Stimulated activated CD4-positive, alpha-beta T cell treated with anti-CD3 and anti-CD28 coated beads, TNF-alpha, amount 100 ng/mL, for 48 hours (primary cell): ENCODE measurements at places on chromosomes 1 and 21.

DNA sequence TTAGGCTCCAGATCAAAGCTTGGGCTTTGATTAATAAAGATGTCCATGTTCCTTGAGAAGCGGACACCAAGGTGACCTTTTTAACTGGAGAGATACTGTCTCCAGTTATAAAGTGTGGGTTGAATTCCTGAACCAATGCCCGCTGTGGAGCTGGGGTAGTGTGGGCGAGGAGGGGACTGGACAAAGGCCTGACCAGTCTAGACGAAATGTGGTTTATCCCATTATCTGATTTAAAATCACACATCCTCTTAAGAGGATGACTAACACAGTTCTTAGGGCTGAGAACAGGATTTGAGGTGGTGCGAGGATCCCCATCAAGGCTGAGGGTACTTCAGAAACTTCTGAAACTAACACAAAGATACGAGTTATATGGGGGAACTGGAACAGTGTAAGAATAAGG, 84.5 kb upstream of the GCLM start:
- DNase-seq: no peak

DNA sequence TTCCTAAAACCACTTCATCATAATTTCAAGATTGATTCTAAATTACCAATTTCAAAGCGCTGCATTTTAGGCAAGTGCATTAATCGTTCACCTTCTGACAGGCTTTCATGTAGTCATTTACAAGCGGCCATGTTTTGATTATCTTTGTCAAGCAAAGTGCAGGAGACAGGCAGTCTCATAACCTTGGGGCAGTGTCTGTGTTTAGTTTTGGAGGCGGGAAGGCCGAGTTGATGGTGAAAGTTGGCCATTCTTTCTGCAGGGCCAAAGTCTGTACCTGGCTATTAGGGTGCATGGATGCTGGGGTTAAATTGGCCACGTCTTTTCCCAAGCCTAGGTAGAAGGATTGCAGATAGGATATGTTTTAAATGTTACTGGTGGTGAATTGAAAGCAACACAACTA, 2.9 kb downstream of the AGPAT3 start:
- no peak for DNase-seq

- peak; percentile 32 for DNase-seq
Observed at GRCh38 chr1:151251656-151252470, 2.7 kb upstream of the PSMD4 start.

DNA sequence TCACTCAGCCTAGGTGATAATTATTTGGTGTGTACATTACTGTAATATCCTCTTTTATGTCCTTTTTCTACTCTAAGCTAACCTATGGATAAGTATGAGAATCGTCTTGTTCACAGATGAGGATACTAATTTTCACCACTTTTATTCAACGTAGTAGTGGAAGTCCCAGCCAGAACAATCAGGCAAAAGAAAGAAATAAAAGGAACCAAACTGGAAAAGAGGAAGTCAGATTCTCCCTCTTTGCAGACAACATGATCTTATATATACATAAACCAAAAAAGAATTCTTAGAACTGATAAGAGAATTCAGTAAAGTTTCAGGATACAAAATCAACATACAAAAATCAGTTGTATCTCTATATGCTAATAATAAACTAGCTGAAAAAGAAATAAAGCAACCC, 12.6 kb upstream of the RGL1 start:
- DNase-seq: no peak

- DNase-seq: no peak
Observed at GRCh38 chr1:81327743-81328142, 473.0 kb upstream of the ADGRL2 start.

DNA sequence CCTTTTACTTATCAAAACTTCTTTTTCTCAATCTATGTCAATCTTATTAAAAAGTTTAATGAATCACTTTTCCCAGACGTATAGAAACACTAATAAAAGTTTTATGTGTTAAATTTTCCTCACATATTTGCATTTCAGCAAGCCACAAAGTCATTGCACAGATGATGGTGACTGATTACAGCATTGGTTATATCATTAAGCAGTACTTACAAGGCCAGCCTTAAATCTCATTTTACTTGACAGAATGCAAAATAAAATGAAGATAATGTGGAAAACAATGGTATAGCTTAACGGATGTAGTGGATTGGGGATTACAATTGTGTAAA, 39.5 kb downstream of the TMEM200B start:
- DNase-seq: no peak

GRCh38 chr1:178486100-178487069, 10.4 kb downstream of the CLEC20A start:
- no peak for DNase-seq

GRCh38 chr1:236122176-236122575, 20.2 kb upstream of the GPR137B start:
- no peak for DNase-seq

GRCh38 chr1:52928015-52928404, 934 bp downstream of the SCP2 start:
- DNase-seq: no peak

DNA sequence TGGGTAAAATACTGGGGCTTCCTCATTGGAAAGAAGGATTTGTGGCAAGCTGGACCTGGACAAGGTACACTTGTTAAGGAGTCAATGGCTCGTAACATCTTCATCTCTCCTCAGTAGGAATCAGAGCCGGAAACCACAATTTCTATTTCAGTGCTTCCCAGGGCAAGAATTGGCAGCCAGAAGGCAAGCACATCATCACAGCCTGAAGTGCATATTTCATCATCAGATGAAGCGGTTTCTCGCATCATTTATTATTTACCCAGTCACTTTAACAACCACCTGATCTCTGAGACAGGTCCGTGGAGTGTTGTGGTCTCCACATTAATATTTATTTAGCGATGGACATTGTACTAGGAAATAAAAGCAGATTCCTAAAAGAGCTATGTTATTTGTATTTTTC, 55.0 kb downstream of the KCNJ15 start:
- no peak for DNase-seq

DNA sequence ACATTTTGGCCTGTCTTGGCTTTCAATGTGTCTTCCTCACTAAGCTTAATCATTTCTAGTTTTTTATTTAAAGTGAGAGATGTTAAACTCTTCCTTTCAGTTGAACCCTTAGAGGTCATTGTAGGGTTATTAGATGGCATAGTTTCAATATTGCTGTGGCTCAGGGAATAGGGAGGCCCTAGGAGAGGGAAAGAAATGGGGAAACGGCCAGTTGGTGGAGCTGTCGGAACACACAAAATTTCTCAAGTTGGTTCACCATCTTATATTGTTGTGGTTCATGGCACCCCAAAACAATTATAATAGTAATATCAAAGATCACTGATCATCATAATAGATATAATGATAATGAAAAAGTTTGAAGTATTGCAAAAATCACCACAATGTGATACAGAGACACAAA, 31.4 kb upstream of the KAZN start:
- no peak for DNase-seq
